Mesothelial cell of epicardium (in vitro differentiated cells): ENCODE measurements at places on chromosomes 7 and 10. TPM values are rescaled to one million over a fixed set of nuclear protein-coding genes. Genes with fewer than 3 reads are reported as not detected.

DNA sequence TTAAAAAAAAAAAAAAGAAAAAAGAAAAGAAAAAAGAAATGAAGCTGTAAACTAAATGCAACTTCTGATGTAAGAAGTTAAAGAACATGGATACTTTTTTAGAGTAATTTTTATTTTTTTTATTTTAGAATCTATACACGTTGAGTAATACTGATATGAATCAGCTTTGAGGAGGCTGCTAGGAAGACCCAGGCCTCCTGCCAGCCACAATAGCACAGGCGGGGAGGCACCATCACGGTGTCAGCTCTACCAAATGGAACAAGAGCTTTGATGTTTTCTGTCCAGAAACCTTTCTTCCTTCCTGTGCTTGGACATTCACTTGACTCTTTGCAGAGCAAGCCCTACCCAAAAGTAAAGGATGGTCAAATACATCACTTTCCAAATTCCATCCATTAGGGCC is 45.3 kb upstream of the EGR2 start:
- H3K4me3 ChIP-seq = no peak overlapping the region
- H3K36me3 ChIP-seq = no peaks in the 10 kb centered on the region
- peaks cover 4% of the 10 kb centered on the region for H3K4me1 ChIP-seq
- no peak for DNase-seq

- H3K27ac ChIP-seq = no peak overlapping the region
- H3K27me3 ChIP-seq = peaks cover 70% of the 10 kb centered on the region
- H3K36me3 ChIP-seq = no peaks in the 10 kb centered on the region
- no peaks in the 10 kb centered on the region for H3K4me1 ChIP-seq
Measured at GRCh38 chr10:119473771-119474170, 68.7 kb downstream of the RGS10 start.

DNA sequence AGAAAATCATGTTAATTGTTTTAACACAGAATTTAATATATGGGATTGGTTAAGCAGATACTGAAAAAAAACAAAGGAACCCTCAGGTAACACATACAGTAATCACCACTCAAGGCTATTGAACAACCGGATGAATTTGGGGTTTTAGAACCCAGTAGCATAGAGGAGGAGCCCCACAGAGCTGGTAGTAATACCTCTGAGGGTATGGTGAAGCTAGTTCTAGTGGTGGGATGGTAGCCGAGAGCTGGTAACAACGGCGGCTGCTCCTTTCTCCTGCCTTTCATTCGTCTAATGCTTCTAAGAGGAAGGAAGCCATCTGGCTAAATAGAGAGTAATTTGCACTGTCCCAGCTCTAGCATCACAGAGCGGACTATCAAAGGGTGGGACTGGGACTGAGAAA is 52.2 kb downstream of the WAC start:
- peaks cover 24% of the 10 kb centered on the region for H3K36me3 ChIP-seq
- peaks cover 43% of the 10 kb centered on the region for H3K4me1 ChIP-seq
- no peak for DNase-seq
- H3K4me3 ChIP-seq = no peak overlapping the region
- H3K27ac ChIP-seq = peak overlapping the region; percentile 69

CYP26C1 gene
- 0.38 to 0.60 TPM (median 0.44 TPM) in 3 replicates for total RNA-seq

DNA sequence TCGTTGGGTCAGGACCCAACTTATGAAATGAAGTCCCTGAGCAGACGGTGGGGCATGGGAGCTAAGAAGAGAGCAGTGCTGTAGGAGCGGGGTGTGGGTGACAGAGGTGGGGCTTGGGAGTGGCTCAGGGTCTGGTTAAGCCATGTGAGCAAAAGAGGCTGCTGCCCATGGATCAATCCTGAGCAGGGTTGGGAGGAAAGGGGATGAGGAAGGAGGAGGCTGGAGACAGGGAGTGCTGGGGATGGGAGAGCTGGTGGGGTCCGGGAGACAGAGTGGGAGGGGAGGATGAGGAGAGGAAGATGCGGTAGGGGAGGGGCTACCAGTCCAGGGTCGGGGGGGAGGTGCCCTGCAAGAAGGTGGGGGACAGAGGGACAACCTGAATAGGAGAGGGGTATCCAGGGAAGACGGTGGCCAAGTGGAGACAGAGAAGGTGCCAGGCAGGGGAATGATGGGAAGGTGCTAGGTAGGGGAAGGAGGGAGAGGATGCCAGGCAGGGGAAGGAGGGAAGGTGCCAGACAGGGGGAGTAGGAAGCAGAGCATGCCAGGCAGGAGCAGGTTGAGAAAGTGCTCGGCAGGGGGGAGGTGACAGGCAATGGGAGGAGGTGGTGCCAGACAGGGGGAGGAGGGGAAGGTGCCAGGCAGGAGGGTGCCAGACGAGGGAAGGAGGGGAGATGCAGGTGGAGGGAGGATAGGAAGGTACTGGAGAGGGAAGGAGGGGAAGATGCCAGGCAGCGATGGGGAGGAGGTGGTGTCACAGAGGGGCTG is 27.5 kb upstream of the SMARCD3 start:
- H3K27ac ChIP-seq = no peak overlapping the region
- DNase-seq = no peak
- H3K4me3 ChIP-seq = peak overlapping the region; percentile 55
- H3K4me1 ChIP-seq = peaks cover 18% of the 10 kb centered on the region
- peaks cover 19% of the 10 kb centered on the region for H3K27me3 ChIP-seq
